ENCODE measurements at places on chromosomes 16 and 17.

GRCh38 chr17:50157891-50158290 lies 7.4 kb upstream of the PPP1R9B start:
- DNase-seq, result peak; percentile 6

DNA sequence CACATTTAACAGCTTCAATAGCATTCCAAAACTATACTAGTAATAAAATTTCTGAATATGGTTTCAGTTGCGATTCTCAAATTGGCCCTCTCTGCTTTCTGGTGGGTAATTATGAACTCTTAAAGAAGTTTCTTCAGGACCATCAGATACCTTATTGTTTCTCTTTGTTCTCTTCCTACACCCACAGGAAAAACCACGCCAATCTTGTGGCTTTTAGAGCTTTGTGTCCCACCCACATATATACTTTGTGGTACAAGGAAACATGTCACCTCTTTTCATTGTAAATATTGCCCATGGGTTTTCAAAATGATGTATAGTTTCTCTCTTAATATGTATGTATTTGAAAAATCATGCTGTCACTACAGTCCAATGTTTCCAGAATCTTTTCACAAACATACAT lies 12.1 kb downstream of the ABCA9 start:
- no peak for DNase-seq

DNA sequence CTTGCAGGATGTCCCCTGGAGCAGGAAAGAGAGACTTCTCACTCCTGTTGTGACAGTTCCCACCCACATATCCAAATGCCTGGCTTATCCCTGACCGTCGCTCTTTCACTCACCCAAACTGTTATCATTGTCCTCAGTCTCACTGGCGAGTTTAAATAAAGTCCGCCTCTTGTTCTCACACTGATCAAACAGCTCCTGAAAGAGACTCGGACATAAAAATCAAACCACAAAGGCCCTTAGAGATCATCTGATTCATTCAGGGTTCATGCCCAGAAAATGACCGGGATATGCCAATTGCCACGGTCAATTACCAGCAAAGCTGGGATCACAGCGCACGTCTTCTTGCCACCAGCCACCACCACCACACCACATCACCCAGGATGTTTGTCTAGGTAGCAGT lies 19.9 kb downstream of the GGA3 start:
- DNase-seq, result no peak

DNA sequence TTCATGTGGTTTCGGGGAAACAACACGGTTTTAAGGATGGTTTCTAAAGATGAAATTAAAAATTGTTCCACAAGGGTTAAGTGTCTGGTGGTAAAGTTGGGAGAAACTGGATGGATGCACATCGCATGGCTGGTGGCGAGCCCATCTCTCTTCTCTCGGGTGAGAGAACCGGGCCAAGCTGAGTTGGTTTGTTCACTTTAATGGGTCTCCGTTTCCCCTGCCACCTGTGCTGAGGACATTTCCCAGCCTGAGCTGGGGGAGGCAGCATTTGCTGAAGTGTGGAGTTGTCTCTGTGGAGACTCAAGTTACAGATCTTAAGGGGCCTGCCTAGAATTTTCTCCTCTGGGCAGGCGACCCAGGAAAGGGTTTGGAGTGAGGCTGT lies 7.9 kb downstream of the FUS start:
- DNase-seq, result no peak

GRCh38 chr16:12295395-12295794 lies 318.9 kb downstream of the SNX29 start:
- no peak for DNase-seq

DNA sequence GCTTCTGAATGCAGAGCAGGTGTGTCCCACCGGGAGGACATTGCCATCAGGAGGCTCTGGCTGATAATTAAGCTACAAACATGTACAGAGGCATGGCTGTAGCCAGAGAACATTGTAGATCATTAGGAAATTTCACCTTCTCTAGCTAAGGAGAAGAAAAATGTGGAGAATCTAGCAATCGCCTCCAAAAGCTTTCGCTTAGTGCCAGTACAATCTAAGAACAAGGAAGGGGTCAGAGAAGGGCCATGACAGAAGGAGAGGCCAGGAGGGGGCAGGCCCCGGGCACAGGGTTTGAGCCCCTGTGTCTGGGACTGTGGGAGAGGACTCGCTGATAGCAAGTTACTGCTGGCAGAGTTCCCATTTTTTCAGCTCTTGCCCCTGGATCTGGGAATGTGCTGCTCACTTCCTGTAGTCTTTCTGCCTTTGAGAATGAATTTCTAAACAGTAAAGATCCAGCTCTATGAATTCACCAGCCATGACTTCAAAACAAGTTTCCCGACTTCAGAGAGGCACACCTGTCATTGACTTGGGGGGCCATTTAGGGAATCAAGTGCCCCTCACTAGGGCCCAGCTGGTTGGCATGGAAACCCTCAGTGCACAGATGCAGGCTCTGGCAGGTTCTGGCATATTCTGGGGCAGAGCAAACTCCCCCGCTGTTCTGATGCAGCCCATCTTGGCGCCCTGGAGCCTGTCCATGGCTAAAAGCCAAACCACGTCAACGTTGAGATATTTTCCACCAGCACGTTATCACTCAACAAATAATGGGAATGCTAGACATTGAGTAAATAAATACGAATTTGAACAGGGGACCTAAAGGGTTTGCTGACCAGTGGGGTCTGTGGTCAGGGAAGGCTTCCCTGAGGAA lies 59.5 kb upstream of the CACNG4 start:
- DNase-seq, result peak; percentile 83

DNA sequence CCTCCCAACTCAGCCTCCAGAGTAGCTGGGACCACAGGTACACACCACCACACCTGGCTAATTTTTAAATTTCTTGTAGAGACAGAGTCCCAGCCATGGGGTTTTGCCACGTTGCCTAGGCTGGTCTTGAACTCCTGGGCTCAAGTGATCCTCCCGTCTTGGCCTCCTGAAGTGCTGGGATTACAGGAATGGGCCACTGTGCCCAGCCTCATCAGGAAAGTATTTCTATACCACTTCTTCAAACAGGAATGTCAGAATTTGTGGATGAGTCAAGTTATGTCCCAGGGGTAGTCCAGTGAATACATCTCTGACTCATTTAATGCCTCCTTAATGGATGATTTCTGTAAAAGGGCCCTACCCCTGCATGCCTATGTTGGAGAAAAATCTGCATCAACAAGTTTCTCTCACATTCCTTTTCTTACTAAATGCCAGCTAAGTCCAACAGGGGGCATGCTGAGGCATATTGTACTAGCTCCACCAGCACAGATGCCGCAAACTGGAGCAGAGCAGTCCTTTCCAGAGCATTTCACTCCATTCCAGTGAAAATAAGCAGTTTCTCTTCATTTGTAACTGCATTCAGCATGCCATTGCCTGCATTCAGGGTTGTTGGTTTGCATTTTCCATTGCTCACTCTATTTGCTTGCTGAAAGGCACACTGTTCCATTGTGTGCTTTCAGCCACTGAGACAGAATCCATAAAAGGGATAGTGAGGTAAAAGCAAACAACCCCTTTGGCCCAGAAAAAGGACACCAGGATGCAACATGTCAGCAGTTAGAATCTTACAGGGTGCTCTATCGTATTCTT lies 5.3 kb upstream of the CAVIN1 start:
- peak; percentile 34 for DNase-seq

GRCh38 chr17:45320931-45321461 lies 4.2 kb upstream of the MAP3K14 start:
- no peak for DNase-seq

- DNase-seq, result no peak
Measured at GRCh38 chr17:55317284-55317683, 52.5 kb downstream of the HLF start.

- DNase-seq, result no peak
Measured at GRCh38 chr16:28482026-28482425, 9.8 kb downstream of the CLN3 start.

- DNase-seq, result no peak
Measured at GRCh38 chr16:8696880-8697279, 22.5 kb downstream of the ABAT start.

DNA sequence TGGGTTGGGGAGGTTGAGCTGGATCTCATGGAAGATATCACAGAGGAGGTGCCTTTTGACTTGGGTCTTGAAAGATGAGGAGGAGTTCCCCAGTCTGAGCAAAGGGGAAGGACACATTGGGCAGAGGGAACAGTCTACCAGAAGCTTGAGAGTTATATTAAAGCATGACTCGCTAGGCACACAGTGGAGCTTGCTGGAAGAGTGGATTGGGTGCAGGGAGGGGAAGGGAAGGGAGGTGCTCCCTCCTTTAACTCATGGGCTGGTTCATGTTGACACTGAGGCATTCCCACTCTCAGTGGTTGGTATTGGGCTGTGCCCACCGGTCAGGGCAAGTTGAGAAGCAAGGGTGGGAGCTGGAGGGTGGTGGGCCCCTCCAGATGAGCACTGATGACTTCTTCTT lies 5.9 kb downstream of the TMEM98 start:
- DNase-seq, result no peak

DNA sequence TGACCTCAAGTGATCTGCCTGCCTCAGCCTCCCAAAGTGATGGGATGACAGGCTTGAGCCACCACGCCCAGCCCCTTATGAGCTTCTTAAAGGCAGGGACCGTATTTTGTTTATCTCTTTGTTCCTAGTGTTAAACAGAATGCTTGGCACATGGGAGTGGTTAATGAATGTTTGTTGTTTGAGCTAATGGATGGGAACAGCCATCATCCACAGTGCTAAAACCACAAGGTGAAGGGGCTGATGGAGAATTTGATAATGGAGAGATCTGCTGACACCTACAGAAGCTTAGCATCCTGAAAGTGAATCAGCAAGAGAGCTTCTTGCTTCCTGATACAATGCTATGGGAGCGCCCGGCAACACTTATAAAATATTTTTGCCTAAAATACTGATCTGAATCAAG lies 8.6 kb upstream of the CDH1 start:
- DNase-seq, result no peak

DNA sequence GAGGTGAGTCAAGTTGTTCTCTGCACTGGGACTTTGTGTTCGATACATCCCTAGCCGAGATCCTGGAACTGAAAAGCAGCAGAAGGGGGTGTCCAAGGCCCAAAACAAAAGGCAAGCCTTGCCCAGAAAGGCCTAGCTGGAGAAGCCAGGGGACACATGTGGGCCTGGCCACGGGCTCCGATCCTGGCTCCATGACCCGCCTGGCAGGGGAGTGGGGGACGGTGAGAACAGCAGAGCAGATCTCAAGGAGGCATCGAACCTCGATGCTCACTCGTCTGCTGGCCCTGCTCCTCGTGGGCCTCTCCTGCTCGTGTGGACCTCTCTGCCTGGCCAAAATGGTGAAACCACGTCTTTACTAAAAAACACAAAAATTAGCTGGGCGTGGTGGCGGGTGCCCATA lies 8.9 kb downstream of the CCNF start:
- no peak for DNase-seq

DNA sequence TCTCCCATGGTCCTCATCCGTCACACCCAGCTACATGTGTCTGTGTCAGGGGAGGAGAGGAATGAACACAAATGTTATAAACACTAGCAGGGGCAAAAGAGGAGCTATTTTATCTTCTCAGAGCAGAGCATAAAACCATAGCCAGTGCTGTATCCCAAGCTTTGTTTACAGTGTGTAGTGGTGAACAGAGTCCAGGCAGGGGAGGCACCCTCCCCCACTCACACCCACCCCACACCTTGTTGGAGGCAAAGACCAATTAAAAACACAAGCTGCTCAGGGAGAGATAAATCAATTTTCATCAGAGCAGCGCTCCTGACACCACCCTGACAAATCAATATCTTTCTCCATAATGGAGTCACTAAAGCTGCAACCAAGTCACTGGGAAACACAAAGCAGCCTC lies 132.6 kb upstream of the CCL2 start:
- DNase-seq, result no peak

GRCh38 chr17:31838636-31839225 lies 20.3 kb downstream of the COPRS start:
- DNase-seq, result no peak

- no peak for DNase-seq
Measured at GRCh38 chr17:58081646-58082340, 1.4 kb upstream of the DYNLL2 start.

GRCh38 chr16:87486713-87487247 lies 6.0 kb downstream of the ZCCHC14 start:
- DNase-seq, result no peak

DNA sequence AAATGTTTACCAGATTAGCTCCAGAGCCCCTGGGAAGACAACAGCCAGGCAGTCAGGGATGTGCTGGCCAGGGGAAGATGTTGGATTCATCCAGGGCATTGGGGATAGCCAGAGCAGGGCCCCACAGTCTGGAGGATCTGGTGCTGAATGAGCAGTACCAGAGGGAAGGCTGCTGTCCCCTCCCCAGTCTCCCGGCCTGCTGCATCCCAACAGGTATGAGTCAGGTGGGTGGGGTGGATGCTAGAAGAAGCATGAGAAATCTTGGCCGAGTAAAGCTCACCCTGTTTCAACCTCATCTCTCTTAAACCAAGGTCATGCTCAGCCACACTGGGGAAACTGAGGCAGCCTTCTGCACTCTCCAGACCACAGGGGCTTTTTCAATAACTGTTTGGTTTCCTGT lies 71.9 kb upstream of the SEC14L1 start:
- no peak for DNase-seq

DNA sequence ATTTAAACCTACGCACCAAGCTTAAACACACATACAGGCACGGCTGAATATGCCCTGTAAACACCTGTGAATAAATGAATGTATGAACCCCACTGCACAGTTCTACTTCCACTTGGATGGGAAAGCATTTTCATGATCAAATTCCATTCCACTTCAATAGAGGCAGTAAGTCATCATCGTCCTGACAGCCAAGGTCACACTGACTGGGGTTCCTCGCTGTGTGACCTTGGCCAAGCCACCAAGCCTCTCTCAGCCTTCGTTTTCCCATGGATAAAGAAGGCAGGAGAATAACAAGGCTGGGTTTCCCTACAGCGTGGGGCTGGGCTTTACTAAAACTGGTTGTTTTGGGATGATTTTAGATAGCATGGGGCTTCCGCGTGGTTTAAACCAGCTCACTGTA lies 82.8 kb downstream of the TBC1D16 start:
- peak; percentile 7 for DNase-seq

GRCh38 chr16:8776129-8776584 lies 21.3 kb downstream of the TMEM186 start:
- DNase-seq, result no peak

- DNase-seq, result no peak
Measured at GRCh38 chr16:830107-830870, 29.8 kb upstream of the GNG13 start.

DNA sequence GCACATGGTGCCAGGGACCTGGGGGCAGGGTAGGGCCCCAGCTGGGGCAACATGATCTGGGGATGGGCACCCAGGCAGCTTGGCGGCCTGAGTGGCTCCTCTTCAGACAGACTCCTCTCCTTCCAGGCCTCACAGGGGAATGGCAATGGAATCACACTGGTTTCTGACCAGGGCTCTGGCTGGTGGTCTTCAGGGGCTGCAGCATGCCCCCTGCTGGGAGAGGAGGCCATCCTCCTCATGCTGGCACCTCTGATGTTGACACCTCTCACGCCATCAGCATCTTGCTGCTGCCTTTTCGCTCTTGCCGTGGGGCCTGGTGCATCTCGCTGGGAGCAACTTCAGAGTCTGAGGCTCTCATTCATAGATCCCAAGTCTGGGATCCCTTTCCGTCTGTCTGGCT lies 11.2 kb upstream of the GFOD2 start:
- DNase-seq, result no peak

GRCh38 chr16:30121741-30122571 lies 1.1 kb downstream of the MAPK3 start:
- DNase-seq, result peak; percentile 95

- DNase-seq, result no peak
Measured at GRCh38 chr17:81916234-81917001, 1.6 kb downstream of the SIRT7 start.

- no peak for DNase-seq
Measured at GRCh38 chr17:56158344-56158743, 5.1 kb downstream of the ANKFN1 start.
